ENCODE measurements at places on chromosomes 16 and 17.

- DNase-seq: no peak
Observed at GRCh38 chr16:14486520-14487303, 143.3 kb downstream of the PARN start.

DNA sequence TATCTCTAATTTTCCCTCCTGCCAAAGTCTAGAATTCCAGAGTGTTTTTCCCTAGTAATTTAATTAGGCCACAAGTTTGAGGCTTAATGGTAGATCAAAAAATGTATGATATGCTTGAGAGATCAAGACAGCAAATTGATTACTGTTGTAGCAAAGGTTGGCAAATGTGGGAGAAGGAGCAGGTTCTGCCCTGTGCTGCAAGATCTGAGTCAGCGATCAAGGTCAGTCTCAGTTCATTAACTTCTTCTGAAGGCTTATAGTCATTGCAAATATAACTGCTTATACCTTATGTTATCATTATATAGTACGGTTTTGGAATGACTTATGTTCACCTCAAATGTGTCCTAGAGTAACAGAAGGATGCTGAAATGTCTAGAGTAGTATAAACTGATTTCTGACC lies 231.1 kb upstream of the TBX2 start:
- no peak for DNase-seq

GRCh38 chr17:46950342-46950996 lies 27.5 kb downstream of the GOSR2 start:
- DNase-seq: no peak

DNA sequence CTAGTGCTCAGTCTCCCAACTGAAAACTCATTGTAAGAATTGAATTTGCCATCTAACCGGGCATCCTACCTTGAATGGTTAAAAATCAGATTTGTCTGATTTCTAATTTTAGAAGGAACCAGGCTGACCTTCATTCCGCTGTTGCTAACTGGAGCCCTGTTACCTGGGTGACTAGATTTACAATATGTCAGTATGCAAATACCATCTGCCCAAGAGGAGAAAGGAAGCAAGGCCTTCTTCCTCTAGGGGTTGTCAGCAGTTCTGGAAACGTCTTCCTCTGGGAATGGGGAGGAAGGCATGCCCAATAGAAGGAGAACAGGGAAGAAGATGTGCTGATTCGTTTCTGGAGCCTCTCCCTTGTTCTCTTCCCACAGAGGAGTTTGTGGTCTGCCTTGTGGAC lies 137.9 kb downstream of the PITPNC1 start:
- DNase-seq: no peak

DNA sequence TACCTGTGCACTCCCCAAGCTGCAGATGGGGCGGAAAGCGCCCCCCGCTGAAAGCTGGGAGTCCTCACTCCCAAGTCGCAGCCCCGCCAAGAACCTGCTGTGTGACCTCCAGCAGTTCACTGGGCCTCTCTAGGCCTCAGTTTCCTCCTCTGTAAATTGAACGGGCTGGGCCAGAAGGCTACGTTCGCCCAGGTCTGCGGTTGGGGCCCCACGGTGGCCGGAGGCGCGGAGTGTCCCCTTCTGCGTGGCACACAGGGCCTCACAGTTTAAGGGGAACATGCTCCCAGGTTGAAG lies 628 bp downstream of the GALK1 start:
- DNase-seq: no peak

- no peak for DNase-seq
Observed at GRCh38 chr16:55888546-55888945, 13.4 kb upstream of the CES5A start.

GRCh38 chr16:49366669-49367068 lies 6.9 kb upstream of the C16orf78 start:
- no peak for DNase-seq

DNA sequence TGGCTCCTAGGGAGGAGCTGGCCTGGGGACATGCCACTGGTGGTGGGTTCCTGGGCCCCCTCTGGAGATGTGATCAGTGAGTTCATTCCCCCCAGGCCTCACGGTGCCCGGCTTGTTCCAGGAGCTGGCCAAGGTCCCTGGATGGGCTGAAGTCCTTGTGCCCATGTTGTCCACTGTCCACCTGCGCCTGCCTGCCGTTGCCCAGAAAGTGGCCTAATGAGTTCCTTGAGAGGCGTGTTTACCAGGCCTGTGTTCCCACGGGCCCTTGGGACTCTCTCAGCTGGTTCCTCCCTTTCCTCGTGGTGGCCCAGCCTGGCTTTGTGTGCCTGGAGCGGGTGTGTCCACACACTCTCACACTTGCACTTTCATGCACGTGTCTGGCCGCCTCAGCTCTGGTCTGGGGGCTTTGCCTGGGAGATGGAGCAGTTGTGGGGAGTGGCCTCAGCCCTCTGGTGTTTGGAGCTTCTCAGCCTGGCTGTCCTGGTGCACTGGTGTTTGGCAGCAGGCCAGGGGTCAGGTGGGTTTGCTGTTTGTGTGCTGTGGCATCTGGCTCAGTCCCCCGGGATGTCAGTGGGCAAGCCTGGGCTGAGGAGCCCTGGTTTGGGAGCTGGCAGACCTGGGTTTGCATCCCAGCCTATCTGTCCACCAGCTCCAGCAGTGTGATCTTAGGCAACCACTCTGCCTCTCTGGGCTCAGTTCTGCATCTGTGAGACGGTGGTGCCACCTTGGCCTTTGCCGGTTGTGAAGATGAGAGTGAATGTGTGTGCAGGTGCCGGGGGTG lies 18.0 kb downstream of the ADCY7 start:
- DNase-seq: no peak

GRCh38 chr17:27765353-27765752 lies 35.0 kb downstream of the NOS2 start:
- DNase-seq: no peak

DNA sequence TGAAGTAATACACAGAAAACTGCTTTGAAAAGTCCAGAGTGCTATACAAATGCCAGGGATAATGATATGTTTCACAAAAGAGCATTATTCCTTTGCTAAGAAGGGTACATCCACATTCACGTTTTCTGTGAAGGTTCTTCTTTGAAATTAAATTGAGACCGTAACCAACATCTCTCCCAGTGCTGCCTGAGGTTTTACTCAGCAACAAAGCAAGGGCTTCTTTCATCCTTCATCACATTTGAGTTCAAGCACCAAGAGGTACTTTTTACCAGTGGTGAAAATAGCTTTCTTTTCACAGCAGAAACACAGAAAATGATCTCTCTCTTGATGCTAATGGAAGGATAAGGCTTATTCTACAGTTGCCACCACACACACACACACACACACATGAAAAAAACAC lies 113.3 kb downstream of the TOX3 start:
- DNase-seq: no peak

- no peak for DNase-seq
Observed at GRCh38 chr17:37399265-37399803, 7.3 kb downstream of the ACACA start.

GRCh38 chr16:30884760-30885159 lies 9.1 kb downstream of the BCL7C start:
- DNase-seq: no peak

- DNase-seq: peak; percentile 33
Observed at GRCh38 chr17:76265624-76266243, 586 bp downstream of the UBALD2 start.

DNA sequence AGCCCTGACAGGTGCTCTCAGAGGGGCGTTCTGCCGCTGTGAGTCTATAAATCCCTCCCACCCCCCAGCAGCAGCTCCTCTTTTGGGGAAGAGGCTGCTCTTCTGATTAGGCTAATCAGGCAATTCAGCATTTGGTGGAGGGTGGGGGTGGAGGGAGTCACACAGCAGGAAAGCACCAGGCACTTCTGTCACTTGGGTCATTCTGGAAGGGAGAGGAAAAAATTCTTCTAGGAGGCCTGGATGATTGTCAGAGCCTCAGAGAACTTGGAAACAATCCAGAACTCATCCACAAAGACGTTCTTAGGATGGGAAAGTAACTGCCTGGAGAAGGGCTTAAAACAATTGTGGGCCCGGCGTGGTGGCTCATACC lies 7.3 kb upstream of the SSTR2 start:
- peak; percentile 51 for DNase-seq

- no peak for DNase-seq
Observed at GRCh38 chr16:10728003-10728887, 15.4 kb upstream of the NUBP1 start.

- DNase-seq: peak; percentile 93
Observed at GRCh38 chr16:85437166-85438052, 175.7 kb upstream of the GSE1 start.

DNA sequence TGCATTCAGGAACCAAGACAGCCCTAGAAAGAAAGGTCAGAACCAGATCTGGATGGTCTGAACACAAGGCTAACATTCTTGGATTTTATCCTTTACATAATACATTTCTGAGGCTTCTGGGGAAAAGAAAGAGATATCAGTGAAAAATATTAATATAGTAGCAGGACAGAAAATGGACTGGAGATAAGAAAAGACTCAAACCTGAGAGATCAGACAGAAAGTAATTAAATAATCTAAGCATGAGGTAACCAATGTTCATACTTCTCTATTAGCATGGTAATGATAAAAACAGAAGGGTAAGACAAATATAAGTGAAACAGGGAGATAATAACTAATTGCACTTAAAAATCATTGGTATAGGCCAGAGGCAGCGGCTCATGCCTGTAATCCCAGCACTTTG lies 5.5 kb downstream of the TRIM37 start:
- DNase-seq: no peak

DNA sequence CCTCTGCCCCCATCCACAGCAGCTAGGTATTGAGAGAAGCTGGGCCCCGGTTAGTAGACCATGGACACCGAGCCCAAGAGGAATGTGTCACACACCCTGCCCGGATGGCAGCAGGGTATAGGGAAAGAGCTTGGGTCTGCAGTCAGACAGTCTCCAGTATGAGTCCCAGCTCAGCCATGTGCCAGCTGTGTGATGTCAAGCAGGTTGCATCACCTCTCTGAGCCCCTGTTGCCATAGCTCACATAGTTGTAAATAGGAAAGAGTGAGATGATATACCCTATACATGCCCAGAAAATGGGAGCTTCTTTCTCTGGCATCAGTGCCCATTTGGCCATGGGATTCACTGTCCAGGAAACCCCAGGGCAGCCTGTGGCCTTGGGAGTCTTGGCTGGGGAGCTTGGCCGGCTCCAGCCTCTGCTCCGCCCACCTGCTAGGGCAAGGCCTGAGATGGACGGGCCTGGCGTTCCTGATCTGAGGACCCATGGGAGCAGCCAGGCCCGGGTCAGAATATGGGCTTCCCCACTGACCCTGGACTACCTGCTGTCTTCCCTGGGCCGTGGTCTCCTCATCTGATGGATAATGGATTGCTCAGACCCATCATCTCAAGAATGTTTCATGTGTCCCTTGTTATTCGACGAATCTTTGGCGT lies 13.2 kb downstream of the CD300LG start:
- no peak for DNase-seq

GRCh38 chr16:67393788-67394154 lies 473 bp upstream of the TPPP3 start:
- DNase-seq: no peak

DNA sequence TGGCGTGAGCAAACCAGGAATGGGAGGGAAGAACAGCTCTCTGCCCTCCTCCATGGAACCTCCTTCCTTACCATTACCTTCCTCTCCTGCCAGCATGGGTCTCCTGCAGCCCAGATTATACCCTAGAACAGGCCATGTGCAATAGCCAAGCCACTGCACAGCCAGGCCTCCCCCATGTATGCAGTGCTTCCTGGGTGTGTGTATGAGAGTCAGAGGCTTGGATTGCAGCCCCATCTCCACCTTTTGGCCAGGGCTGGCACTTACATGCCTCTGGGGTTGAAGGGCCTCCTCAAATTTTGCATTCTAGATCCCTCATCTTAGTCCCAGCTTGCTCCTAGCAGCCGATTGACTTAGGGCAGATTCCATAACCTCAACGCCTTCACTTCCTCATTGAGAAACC lies 133.7 kb downstream of the GSG1L start:
- no peak for DNase-seq

- DNase-seq: no peak
Observed at GRCh38 chr17:79223471-79223870, 148.8 kb downstream of the ENGASE start.

DNA sequence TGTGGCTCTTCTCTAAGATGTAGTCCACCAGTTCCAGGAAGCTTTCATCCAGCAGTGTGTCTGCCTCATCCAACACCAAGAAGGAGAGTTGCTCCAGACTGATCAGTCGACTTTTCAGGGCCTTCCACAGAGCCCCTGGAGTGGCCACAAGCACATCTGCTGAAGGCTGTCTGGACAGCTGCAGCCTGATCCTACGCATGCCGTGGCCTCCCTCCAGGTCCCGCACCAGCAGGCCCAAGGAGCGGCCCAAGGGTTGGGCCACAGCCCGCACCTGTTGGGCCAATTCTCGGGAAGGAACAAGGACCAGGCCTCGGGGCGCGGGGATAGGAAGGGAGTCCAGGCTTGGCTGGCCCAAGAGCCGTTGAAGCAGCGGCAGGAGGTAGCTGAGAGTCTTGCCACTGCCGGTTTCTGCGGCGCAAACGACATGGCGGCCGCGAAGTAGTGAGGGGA lies 729 bp downstream of the DDX28 start:
- no peak for DNase-seq

DNA sequence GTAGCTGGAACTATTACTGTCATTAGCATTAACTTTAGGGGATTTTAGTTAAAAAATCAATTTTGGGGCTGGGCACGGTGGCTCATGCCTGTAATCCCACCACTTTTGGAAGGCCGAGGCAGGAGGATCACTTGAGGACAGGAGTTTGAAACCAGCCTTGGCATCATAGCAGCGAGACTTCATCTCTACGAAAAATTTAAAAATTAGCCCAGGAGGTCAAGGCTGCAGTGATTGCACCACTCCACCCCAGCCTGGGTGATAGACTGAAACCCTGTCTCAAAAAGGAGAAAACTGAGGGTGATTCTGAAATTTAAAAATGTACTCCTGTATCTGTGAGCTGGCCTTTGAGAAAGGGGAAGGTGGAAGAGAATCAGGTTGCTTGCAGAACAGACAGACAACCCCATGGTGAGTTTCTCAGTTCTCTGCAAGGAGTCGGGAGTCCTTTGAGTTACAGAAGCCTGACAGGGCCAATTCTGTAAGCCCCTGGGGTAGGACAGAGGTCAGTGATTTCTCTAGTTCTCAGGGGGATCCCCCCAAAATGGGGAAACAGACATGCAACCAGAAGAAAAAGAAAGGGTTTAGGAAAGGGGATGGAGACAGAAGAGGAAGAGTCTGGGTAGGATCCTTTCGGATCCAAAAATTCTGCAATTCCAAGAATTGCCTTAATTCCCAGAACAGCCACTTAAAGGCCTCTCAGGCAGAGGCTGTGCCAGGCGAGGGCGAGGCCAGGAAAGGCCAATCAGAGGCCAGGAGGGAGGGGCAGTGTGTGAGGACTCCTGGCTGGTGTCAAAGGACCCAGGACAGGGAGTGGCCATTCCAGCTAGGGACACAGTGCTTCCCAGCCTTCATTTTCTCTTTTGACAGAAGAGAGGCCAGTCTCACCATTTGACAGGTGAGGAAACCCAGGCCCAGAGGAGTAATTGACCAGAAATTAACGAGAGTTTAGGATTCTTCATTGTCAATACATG lies 6.7 kb downstream of the NUPR1 start:
- no peak for DNase-seq

GRCh38 chr16:31032736-31033708 lies at the start of gene STX4:
TSS of gene STX4 (plus strand) at chr16:31033558. CDS start at chr16:31033806, 248 bp downstream.
- DNase-seq: peak; percentile 91

Data from COR-L47 (cell line).